Hepatocyte (in vitro differentiated cells): ENCODE measurements at places on chromosomes 13 and 19. TPM values are rescaled to one million over a fixed set of nuclear protein-coding genes. Genes with fewer than 3 reads are reported as not detected.

DNA sequence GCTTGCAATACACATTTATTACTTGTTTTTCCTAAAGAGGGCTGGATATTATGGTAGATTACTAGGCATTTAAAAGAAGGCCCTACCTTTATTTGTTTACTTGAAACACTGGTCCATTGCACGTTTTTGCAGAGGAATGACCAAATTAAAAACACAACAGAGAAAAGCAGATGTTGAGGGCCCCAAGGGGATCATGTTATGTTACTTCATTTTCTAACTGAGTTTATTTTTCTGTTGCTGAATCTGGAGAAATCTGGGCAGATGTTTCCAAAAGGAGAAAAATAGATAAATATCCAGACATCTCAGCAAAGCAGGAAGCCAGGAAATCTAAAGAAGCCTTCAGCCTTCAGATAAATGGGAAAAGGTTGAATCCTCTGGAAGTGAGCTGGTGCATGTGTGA lies 353.0 kb downstream of the NDFIP2 start:
- H3K36me3 ChIP-seq = no peaks in the 10 kb centered on the region
- H3K4me3 ChIP-seq = no peak overlapping the region
- DNase-seq = no peak
- peak overlapping the region; percentile 22 for H3K27ac ChIP-seq
- no peaks in the 10 kb centered on the region for H3K27me3 ChIP-seq
- H3K4me1 ChIP-seq = peaks cover 15% of the 10 kb centered on the region

- no peaks in the 10 kb centered on the region for H3K27me3 ChIP-seq
- H3K4me3 ChIP-seq = no peak overlapping the region
- no peak for DNase-seq
- no peaks in the 10 kb centered on the region for H3K36me3 ChIP-seq
Measured at GRCh38 chr13:28251466-28251865, 113.1 kb downstream of the PAN3 start.

The ZSCAN5B gene
- polyA plus RNA-seq = not detected in 2 replicates

The C19orf73 gene
- 2.6 and 2.7 TPM in 2 replicates for polyA plus RNA-seq

- H3K4me1 ChIP-seq = no peaks in the 10 kb centered on the region
- no peak for DNase-seq
- H3K27me3 ChIP-seq = no peaks in the 10 kb centered on the region
- no peak overlapping the region for H3K27ac ChIP-seq
- no peak overlapping the region for H3K4me3 ChIP-seq
- no peaks in the 10 kb centered on the region for H3K36me3 ChIP-seq
Measured at GRCh38 chr13:106063591-106064313, 471.7 kb downstream of the EFNB2 start.

GRCh38 chr13:76882431-76882830 lies 3.8 kb downstream of the KCTD12 start:
- no peak overlapping the region for H3K27ac ChIP-seq
- no peak for DNase-seq
- H3K36me3 ChIP-seq = no peaks in the 10 kb centered on the region
- H3K27me3 ChIP-seq = no peaks in the 10 kb centered on the region
- H3K4me1 ChIP-seq = peaks cover 10% of the 10 kb centered on the region
- H3K4me3 ChIP-seq = peak overlapping the region; percentile 95

DNA sequence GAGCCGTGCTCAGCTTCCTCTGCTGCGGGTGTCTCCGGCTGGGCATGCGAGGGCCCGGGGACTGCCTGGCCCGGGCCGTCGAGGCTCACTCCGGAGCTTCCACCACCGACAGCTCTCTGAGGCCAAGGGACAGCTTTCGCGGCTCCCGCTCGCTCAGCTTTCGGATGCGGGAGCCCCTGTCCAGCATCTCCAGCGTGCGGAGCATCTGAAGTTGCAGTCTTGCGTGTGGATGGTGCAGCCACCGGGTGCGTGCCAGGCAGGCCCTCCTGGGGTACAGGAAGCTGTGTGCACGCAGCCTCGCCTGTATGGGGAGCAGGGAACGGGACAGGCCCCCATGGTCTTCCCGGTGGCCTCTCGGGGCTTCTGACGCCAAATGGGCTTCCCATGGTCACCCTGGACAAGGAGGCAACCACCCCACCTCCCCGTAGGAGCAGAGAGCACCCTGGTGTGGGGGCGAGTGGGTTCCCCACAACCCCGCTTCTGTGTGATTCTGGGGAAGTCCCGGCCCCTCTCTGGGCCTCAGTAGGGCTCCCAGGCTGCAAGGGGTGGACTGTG lies 1.2 kb downstream of the S1PR4 start:
- no peaks in the 10 kb centered on the region for H3K36me3 ChIP-seq
- no peaks in the 10 kb centered on the region for H3K27me3 ChIP-seq
- no peak overlapping the region for H3K27ac ChIP-seq
- no peak for DNase-seq

The B3GNT3 gene
- polyA plus RNA-seq = 14.6 and 16.7 TPM in 2 replicates

The STRN4 gene
- polyA plus RNA-seq = 58.0 and 63.7 TPM in 2 replicates

The ZIC2 gene
- polyA plus RNA-seq = 0.15 and 0.21 TPM in 2 replicates

DNA sequence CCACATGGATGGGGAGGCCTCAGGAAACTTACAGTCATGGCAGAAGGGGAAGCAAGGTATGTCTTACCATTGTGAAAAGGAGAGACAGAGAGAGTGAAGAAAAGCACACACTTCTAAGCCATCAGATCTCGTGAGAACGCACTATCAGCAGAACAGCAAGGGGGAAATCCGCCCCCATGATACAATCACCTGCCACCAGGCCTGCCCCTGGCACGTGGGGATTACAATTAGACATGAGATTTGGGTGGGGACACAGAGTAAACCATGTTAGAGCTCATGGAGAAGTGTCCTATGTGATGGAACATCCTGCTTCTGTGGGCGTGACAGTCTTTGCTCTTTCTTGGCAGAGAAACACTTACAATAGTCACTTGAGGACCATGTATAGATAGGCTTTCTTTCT lies 28.1 kb upstream of the ZNF331 start:
- no peak overlapping the region for H3K4me3 ChIP-seq
- no peaks in the 10 kb centered on the region for H3K36me3 ChIP-seq
- H3K27me3 ChIP-seq = no peaks in the 10 kb centered on the region
- peak overlapping the region; percentile 8 for H3K27ac ChIP-seq
- H3K4me1 ChIP-seq = peaks cover 17% of the 10 kb centered on the region

DNA sequence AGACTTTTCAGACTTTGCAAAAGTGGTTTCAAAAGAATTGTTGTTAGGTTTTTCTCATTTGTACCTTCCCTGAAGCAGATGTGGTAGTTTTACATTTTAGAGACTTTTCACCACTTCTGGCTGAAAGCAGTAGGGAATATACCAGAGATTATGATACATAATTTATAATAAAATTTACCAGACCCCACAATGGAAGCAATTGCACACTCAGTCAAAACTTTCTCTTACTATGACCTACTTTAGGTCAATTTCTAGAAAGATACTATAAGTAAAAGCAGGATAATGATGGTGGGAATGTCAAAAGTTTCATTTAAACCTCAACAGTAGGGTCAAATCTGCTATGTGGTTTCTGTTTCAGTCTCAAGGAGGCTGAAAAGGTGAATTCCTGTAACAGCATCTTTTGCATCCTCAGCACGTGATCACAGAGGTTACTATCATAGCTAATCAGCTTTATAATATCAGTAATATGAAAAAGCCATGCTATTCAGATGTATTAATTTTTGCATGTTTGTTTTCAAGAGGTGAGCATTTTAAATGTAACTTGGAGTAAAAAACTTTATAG lies 26.9 kb downstream of the PCCA start:
- H3K4me1 ChIP-seq = no peaks in the 10 kb centered on the region
- H3K27me3 ChIP-seq = no peaks in the 10 kb centered on the region
- H3K36me3 ChIP-seq = no peaks in the 10 kb centered on the region
- DNase-seq = no peak

DNA sequence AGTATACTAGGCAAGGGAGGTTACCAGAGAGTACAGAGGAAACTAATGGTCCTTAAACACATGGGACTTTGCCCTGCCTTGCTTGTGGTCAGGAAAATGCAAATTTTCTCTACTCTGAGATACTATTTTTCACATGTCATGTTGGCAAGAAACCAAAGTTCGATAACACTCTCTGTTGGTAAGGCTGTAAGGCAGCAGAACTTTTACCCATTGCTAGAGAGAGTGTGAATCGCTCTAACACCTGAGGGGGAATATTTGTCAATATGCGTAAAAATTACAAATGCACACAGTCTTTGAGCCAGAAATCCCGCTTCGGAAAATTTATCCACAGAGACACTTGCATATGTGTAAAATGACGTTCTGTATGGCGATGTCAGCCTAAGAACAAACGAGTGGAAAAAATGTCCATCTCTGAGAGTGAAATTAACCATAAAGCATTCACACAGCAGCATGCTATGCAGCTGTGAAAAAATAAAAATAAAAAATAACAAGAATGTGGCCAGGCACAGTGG lies 9.5 kb upstream of the RFX1 start:
- H3K4me3 ChIP-seq = no peak overlapping the region
- peak overlapping the region; percentile 49 for H3K27ac ChIP-seq
- no peaks in the 10 kb centered on the region for H3K27me3 ChIP-seq
- no peaks in the 10 kb centered on the region for H3K36me3 ChIP-seq
- peak; percentile 53 for DNase-seq
- H3K4me1 ChIP-seq = no peaks in the 10 kb centered on the region

GRCh38 chr13:40109351-40109844 lies 453.9 kb downstream of the COG6 start:
- peak; percentile 34 for DNase-seq
- H3K27me3 ChIP-seq = no peaks in the 10 kb centered on the region
- H3K4me3 ChIP-seq = no peak overlapping the region

DNA sequence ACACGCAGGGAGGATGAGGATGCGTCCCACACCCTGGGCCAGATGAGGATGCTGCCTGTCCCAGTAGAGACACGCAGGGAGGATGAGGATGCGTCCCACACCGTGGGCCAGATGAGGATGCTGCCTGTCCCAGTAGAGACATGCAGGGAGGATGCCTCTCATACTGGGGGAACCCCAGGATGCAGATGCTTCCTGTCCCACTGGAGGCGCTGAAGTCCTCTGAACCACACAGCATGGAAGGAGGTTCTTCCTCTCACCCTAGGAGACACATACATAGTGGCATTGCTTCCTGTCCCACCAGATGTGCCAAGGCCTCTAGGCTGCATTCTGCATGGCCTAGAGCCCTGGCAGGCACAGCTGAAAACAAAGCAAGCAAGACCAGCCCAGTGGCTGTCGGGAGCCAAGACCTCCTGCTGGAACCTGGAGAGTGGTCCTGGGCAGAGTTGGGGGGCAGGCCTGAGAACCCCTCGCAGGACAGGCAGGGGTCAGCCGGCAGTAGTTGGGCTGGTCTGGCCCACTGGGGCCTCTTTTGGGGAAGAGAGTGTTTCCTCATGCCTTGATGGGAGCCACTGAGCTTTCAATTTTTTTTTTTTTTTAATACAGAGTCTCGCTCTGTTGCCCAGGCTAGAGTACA lies 4.3 kb downstream of the HPN start:
- H3K4me1 ChIP-seq = peaks cover 10% of the 10 kb centered on the region
- no peak overlapping the region for H3K4me3 ChIP-seq
- H3K27ac ChIP-seq = no peak overlapping the region
- H3K27me3 ChIP-seq = no peaks in the 10 kb centered on the region
- H3K36me3 ChIP-seq = no peaks in the 10 kb centered on the region
- peak; percentile 19 for DNase-seq

DNA sequence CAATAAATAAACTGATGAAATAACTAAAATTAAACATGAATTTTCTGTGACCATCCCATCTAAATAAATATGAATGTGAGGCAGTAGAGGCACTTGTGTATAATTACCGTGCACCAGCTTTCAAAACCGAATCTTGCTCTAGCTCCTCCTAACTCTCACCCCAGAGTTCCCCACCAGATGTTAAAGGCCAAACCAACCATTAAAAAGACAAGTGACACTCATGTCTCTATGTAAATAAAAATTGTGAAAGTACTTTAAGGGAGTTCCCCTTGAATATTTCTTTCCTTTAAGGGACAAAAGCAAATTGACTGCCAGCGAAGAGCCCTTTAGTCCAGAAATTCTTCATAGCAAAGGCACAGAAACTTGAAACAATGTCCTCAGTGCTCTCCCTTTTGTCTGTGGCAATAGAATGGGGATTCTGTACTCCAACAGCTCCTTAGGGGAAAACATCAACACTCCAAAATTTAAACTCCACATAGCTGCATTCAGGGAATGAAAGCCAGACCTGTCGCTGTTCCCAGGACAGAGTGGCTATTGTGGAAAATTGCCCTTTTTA lies 101.7 kb upstream of the SOX21 start:
- H3K27ac ChIP-seq = no peak overlapping the region
- no peak for DNase-seq
- no peaks in the 10 kb centered on the region for H3K27me3 ChIP-seq
- no peaks in the 10 kb centered on the region for H3K36me3 ChIP-seq
- no peaks in the 10 kb centered on the region for H3K4me1 ChIP-seq
- no peak overlapping the region for H3K4me3 ChIP-seq

- H3K36me3 ChIP-seq = no peaks in the 10 kb centered on the region
- no peaks in the 10 kb centered on the region for H3K4me1 ChIP-seq
- no peak for DNase-seq
- no peaks in the 10 kb centered on the region for H3K27me3 ChIP-seq
- no peak overlapping the region for H3K4me3 ChIP-seq
- no peak overlapping the region for H3K27ac ChIP-seq
Measured at GRCh38 chr13:113508521-113509254, 18.2 kb upstream of the DCUN1D2 start.

The RAB3A gene
- polyA plus RNA-seq = 2.6 and 3.0 TPM in 2 replicates

GRCh38 chr13:30872276-30872594 lies 33.8 kb upstream of the MEDAG start:
- H3K27me3 ChIP-seq = no peaks in the 10 kb centered on the region
- H3K4me1 ChIP-seq = peaks cover 27% of the 10 kb centered on the region
- no peak for DNase-seq
- H3K36me3 ChIP-seq = no peaks in the 10 kb centered on the region
- no peak overlapping the region for H3K4me3 ChIP-seq
- H3K27ac ChIP-seq = peak overlapping the region; percentile 76

DNA sequence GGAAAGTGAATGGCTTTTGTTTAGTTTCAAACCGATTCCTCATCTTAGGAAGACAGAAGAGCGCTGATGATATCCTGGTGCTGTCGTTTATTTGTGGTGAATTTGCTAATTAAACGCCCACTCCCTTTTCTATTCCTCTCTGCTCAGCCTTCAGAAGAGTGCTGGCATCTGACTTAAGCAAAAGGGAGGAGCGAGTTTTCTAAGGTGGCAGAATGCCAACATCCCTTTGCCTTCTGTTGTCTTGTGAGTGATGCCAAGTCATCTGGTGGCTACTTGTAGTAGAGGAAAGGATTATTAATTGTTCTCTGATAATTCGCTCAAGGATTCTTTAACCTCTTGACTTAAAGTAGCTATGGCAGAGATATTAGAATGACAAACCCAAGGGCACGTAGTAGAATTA lies 68.1 kb downstream of the ERCC5 start:
- H3K4me1 ChIP-seq = peaks cover 14% of the 10 kb centered on the region
- DNase-seq = no peak
- H3K27ac ChIP-seq = no peak overlapping the region
- H3K36me3 ChIP-seq = no peaks in the 10 kb centered on the region
- no peaks in the 10 kb centered on the region for H3K27me3 ChIP-seq

- no peak overlapping the region for H3K27ac ChIP-seq
- no peaks in the 10 kb centered on the region for H3K36me3 ChIP-seq
- no peaks in the 10 kb centered on the region for H3K27me3 ChIP-seq
- no peak for DNase-seq
Measured at GRCh38 chr19:34104096-34104495, 68.2 kb upstream of the LSM14A start.
